Posterior vena cava (tissue), 2 donors: ENCODE measurements at places on chromosomes 3 and 15. TPM values are rescaled to one million over a fixed set of nuclear protein-coding genes. Genes with fewer than 3 reads are reported as not detected.
A peak's percentile ranks its signal among the peaks of the same experiment; 100 is the strongest.

The VPS39 gene
- 58.0 TPM for total RNA-seq

The C2CD4B gene
- total RNA-seq, result 1.1 TPM

The KNG1 gene
- total RNA-seq, result not detected

The SEMA3G gene
- total RNA-seq, result 17.7 TPM

The CALML4 gene
- 8.4 TPM for total RNA-seq

The CNTN3 gene
- total RNA-seq, result 5.3 TPM

- DNase-seq, result no peak
These were observed 63.6 kb upstream of the RPL32 start for GRCh38 chr3:12904951-12905315.

DNA sequence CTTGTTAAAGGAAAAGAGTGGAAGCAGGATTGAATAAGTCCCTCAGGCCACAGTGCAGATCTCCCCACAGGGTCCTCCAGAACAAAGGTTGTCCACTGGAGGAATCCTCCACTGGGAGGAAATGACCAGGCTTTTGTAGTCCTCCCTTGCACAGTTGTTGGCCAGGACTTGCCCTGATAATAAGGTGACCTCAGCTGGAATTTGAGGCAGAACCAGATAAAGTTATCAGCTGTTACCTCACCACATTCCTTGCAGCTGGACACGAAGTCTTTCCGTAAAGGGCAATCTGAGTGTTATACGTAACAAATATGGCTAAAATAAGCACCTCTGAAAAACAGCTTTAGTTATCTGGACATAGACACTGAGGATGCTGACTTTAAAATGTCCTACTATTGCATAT lies 83.5 kb upstream of the NAALADL2 start:
- no peak for DNase-seq

DNA sequence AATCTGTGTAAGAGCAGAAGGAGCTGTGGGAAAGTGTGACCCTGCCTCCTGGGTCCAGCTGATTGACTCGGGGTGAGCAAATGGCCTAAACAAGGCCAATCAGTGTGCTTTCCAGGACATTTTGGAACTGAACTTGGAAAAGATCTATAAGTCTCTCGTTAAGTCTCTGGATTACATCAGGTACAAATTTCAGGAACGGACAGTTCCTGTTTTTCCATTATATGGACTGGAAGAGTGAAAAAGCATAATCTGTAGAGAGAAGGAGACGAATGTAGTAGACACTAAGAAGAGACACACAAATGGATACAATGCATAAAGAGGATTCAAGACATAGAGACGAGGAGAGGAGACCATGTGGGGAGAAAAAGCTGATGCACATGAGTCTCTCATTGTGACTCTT lies 167.3 kb downstream of the C3orf70 start:
- DNase-seq, result no peak

GRCh38 chr15:80536716-80537115 lies 132.5 kb downstream of the ARNT2 start:
- DNase-seq, result no peak

DNA sequence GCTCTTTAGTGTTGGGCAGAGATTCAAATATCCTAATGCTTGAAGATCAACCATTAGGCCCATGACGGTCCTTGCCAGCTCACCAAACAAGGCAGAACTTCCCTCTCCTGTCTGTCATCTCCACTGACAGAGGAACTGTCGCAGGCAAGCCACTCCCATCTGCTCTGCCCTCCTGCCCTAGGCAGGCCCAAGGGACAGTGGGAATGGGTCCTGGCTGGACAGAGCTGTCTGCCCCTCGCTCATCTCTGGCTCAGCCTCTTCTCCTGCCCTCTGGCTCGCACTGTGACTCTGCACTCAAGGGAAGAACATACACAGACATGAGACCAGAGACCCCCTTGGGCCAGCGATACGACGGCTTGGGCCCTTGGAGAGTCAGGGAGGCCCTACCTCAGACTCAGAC lies 7.6 kb upstream of the MUSTN1 start:
- peak; percentile 75 for DNase-seq

DNA sequence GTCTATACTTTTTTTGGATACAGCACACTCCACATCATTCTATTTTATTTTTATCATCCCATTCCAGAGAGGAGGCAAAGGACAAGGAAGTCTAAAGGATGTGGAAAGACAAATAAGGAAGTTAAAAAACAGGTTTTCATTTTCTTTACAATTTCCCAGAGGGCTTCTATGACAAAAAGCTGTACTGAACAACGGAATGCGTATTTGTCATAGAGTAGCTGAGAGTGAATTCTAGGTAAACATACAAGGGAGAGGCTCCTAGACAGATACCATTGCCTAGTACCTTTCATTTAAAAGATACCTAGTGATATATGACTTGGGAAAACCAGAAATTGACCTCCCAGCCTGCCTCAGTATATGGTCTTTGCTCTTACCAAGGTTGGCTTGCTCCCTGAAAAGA lies 341.7 kb downstream of the FHIT start:
- DNase-seq, result no peak

GRCh38 chr3:150407051-150407807 lies 869 bp upstream of the TSC22D2 start:
- no peak for DNase-seq

DNA sequence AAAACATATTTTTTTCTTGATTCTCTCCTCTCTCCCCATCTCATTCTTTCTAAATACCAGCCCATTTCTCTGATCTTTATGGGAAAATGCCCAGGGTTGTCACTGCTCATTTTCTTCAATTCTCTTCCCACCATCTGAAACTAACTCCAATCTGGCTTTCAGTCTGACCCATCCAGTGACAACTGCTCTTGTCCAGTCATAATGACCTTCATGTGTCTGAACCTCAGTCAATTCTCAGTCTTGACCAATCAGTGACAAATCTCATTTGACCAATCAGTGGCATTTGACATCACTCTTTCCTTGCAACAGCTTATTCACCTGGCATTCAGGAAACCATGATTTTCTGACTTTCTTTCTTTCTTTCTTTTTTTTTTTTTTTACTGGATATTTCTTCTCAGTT lies 15.1 kb downstream of the VEPH1 start:
- DNase-seq, result no peak

DNA sequence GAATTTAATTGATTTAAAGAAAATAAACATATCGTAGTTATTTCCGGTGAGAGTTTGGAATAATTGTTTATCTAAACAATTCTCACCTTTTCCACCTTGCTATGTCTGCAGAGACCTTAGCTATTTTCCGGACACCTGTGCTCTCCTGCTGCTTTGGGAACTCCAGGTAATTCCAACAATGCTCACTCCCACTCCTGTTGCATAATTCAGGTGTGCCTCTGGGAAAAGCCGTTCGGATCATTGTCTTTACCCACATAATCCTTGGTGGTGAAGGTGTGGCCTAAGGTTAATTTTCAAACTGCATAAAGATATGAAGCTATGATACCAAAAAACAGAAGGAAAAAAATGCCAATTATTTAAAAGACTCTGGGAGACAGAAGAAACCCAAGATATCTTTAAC lies 59.4 kb downstream of the LDHAL6B start:
- no peak for DNase-seq

DNA sequence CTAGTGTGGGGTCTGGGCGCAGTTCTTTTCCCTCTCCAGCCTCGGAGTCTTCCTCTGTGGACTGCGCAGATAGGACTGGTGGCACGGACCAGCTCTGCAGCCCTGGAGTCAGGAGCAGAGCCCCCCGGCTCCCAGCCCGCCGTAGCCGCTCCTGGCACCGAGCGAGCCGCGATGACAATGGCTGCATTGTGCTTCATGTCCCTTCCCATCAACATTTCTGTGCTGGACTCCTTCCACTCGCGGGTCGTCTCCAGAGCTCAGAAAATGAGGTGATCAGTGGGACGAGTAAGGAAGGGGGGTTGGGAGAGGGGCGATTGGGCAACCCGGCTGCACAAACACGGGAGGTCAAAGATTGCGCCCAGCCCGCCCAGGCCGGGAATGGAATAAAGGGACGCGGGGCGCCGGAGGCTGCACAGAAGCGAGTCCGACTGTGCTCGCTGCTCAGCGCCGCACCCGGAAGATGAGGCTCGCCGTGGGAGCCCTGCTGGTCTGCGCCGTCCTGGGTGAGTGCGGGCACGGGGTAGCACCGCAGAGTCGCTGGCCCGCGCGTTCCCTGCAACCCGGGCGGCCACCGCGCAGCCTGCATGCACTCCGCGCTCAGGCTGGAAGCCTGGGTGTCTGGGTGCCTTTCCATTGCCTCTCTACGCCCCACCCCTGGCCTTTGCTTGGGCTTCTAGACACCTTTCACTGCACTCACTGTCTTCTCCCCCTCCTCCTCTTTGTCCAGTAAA lies at the start of gene TF:
TSS of gene TF (plus strand) at position 413 of the 731 bp plus-strand sequence. CDS start at position 461, 48 bp downstream.
- DNase-seq, result no peak

GRCh38 chr3:122343654-122344053 lies 18.6 kb downstream of the CSTA start:
- no peak for DNase-seq

- no peak for DNase-seq
These were observed 43.8 kb upstream of the SLC6A6 start for GRCh38 chr3:14358426-14359211.

- DNase-seq, result no peak
These were observed 483.7 kb upstream of the DPH6 start for GRCh38 chr15:36029606-36030210.

DNA sequence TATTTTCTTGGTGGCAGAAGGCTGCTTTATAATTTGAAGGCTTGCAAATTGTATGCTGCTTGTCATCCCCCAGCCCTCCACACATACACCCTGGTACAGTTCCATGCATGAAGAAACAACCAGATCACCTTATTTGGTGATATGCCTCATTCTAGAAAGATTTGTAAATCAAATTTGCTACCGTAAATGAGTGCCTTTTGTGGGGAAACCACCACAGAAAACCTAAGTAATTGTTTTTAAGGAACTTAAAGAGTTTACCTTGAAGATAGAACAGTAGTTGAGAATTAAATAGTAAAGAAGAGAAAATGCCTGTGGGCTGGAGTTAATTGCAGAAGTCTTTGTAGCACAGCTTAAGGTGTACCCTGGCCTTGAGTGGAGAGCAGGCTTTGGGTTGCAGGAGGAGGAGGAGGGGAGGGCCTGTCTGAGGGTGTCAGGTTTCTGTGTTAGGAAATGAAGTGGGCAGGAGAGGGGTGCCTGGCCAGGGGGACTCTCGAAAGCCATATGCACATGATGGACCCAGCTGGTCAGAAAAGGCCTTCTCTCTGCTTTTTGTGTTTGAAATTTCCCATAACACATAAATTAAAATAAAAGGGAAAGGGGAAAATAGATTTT lies 6.9 kb downstream of the NIPA2 start:
- no peak for DNase-seq
